ENCODE measurements at places on chromosomes 2 and 18.
A peak's percentile ranks its signal among the peaks of the same experiment; 100 is the strongest.

DNA sequence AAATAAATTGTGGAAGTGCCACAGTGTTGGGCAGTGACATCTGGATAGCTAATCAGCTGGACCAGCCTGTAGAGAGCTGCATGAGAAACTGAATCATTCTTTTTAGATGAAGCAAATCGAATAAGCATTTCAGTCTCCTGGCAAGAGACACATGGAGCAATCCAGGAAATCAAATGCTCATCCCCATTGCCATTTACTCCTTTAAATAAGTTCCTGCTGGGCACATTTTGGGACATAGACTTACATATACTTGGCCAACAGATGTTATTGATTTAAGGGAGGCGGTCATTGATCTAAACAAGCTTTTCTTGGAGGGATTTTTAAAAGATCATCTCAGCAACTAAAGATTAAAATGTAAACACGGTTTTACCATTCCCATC lies 307.1 kb downstream of the STK39 start:
- no peak for DNase-seq

GRCh38 chr2:114046866-114047435 lies 157.1 kb downstream of the ACTR3 start:
- DNase-seq = no peak

DNA sequence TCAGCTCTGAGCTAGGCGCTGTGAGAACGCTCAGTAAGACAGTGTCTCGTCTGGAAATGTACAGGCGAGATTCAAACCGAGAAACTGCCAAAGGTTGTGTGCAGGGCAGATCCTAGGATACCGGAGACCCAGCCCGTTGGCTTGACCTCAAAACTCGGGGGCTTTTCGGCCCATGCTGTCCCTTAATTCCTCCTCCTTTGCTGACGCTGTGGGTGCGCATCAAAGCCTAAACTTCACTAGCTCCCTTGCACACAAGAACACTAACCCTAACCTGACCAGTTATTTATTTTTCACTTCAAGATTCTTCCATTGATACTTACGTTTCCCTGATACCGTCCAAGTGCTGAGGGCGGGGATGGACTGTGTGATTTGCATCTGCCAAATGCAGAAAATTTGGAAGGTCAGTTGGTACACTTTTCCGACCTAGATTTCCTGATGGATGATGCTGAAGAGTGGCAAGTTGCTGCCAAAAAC lies 1.0 kb upstream of the AAK1 start:
- no peak for DNase-seq

DNA sequence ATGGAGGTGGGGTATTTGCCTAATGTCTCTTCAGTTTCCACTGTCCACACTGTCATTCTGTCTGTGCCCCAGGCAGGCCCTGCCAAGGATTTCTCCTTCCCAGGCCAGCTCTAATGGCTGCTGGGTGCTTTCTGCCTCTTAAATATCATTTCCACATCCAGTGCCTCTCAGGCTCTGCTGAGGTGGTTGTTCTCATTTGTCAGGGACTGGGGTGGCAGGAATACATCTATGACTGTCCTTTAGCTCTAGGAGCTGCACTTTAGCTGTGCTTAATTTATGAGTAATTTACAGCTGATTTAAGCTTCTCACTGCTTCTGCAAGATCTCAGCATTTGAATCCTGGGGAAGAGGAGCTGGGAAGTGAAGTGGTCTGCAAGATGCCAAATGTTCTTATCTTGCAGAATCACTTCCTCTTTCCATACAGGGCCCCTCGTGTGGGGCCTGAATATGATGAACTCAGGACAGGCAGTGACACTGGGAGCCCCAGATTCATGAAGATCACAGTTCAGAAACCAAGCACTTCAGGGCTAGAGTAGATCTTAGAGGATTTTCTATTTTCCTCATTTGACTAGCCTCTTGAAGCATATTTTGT lies 150.2 kb downstream of the FSHR start:
- DNase-seq = no peak

GRCh38 chr2:233225230-233226068 lies 26.0 kb upstream of the ATG16L1 start:
- peak; percentile 61 for DNase-seq

DNA sequence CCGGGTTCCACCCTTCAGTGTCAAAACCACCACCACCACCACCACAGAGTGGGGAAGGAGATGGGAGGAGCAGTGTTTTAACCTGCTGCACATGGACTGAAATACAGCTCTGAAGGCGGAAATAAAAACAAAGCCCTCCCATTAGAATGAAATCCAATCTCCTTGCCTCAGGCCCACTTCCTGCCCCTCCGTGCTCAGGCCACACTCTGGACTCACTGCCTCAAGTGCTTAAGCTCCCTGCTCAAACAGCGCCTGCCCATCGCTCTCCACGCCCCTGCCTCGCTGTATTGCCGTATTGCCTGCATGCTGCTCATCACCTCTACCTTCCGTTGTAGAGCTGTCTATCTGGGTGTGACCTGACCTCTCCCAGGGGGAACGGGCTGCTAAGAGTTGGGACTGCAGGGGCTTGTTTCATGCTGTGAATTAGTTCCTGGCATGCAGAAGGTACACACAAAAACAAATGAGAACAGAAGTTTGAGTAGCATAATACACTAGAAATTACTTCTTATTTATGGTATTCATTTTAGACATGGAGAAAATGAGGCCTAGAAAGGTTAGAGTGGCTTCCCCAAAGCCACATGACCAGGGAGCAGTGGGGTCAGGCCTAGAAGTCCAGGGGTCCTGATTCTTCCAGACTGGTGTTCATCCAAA lies 31.6 kb upstream of the NEB start:
- no peak for DNase-seq

GRCh38 chr18:3654442-3655253 lies 204.7 kb downstream of the TGIF1 start:
- DNase-seq = peak; percentile 82

- no peak for DNase-seq
Observed at GRCh38 chr2:81050580-81051095, 746.1 kb upstream of the LRRTM1 start.

GRCh38 chr2:225069966-225070365 lies 27.7 kb upstream of the DOCK10 start:
- no peak for DNase-seq

DNA sequence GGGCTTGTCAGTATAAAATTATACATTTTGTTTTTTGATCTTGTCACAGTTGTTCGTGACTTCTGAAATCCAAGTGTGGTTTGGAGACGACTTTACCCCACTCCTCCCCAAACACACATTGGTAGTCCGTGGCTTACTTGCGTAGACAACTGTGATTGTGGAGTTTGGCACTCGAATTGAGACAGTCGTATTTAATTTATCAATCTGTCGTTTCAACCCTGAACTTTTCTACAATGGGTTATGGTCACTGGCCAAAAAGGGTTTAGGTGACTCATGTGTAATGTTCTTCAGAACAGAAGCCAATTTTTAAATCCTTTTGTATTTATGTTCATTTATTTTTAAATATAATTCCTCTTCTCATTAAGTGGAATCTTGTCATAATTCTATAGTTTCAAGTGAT lies 129.9 kb downstream of the SPTBN1 start:
- DNase-seq = no peak

- DNase-seq = no peak
Observed at GRCh38 chr2:219439506-219439905, 4.9 kb downstream of the SPEG start.

GRCh38 chr2:235900631-235901030 lies 267.6 kb downstream of the GBX2 start:
- DNase-seq = no peak

GRCh38 chr2:189199797-189200196 lies 20.2 kb upstream of the COL5A2 start:
- DNase-seq = no peak

DNA sequence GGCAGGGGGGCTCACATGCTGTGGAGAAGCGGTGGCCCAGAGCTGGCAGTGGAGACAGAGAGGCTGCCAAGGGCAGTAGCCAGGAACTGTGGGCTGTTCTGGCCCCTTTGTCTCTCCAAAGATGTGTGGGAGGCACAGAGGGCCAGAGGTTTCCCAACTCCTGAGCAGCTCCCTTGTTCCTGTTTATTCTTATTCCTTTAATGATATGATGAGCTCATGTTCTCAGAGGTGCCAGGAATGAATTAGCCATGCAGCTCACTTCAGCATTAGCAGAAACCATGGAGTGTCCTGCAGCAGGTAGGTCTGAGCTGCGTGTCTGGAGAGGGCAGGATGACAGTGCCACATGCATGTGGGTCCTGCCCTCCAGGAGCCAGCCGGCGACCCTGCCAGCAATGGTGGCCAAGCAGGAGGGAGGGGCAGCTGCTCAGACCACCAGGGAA lies 77.9 kb upstream of the FZD7 start:
- no peak for DNase-seq

- peak; percentile 42 for DNase-seq
Observed at GRCh38 chr2:206700156-206700555, 18.0 kb downstream of the DYTN start.

- DNase-seq = no peak
Observed at GRCh38 chr2:38268691-38269327, 108.3 kb downstream of the ATL2 start.

DNA sequence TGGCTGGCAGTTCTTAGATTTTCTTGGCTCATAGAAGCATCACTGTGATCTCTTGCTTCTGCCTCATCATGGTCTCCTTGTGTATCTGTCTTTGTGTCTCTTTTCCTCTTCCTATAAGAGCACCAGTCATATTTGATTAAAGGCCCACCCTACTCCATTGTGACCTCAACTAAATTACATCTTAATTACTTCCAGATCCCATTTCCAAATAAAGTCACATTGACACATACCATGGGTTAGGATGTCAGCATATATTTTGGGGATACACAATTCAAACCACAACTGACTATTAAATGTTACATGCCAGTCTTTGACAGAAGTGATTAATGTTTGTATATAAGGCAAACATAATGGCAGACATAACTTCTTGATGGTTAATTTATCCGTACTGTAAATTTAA lies 27.3 kb upstream of the TMX3 start:
- no peak for DNase-seq

- no peak for DNase-seq
Observed at GRCh38 chr2:66548422-66548821, 113.5 kb downstream of the MEIS1 start.

DNA sequence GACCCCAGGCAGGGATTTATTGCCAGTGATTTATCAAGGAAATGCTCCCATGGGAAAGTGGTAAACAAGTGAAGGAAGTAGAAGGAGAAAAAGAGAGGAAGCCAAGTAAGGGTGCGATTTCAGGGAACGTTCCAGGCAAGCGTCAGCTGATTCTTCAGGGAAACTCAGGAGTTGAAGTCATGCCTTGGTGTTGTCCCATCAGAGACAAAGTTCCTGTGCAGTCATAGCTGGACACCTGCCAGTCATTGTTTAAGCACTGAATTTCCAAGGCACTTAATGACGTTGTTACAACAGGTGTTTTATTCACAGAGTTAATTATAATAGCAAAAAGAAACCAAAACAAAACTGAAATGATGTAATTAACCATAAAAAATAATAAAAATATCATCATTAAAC lies 381.8 kb upstream of the CRIM1 start:
- no peak for DNase-seq

DNA sequence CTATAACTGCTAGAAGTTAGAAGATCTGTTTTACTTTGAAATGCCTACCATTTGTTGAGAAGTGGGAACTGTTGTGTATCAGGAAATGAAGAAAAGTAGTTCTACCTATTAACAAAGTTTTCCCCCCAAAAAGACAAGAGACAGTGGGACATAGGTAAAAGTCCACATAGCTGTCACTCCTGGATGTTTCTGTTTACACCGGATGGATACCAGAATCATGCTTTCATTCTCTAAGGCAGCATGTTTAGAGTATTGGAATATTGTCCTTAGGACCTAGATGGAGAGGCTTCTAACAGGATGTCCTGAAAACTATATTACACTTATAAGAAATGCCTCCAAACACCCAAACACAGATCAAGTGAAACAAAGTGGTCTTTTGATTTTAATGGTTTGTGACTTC lies 143.1 kb downstream of the MCFD2 start:
- no peak for DNase-seq

- DNase-seq = no peak
Observed at GRCh38 chr2:195407783-195408182, 249.2 kb upstream of the SLC39A10 start.

DNA sequence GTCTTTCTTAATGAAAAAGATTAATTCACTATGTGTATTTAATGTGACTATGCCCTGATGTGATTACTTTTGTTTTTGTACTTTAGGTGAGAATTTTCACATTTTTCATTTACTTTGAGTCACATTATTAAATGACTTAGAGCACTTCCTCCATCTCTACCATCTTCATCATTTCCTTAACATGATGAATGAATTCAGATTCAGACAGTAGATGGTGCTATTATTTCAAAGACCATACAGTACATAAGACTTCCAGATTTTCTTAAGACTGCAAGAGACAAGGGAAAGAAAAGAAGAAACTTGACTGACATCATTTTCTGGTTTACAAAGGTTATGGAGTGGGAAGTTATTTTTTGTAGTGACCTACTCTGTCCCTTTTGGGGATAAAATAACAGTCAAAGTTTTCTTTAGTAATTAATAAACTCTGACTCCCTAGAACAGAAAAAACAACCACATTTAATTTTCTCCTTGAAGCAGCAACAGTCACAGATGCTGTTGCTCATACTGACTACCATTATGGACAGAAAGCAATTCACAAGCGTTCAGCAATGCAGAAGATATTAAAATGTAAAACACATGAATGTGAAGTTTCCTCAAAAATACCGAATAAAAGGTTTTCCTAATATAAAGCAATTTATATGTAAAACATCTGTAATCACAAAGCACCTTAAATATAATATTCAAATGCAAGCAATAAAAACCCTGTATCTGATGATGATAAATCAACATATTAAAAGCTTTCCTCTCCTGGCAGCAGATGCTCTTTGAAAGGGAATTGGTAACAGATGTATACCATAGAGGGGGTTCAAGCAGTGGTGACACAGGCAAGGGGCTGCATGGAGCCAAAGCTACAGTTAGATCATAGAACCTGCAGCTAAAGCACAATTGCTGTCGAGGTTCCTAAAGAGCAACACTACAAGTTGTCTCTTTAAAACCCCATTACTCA lies 1010.9 kb upstream of the NXPH2 start:
- peak; percentile 25 for DNase-seq

DNA sequence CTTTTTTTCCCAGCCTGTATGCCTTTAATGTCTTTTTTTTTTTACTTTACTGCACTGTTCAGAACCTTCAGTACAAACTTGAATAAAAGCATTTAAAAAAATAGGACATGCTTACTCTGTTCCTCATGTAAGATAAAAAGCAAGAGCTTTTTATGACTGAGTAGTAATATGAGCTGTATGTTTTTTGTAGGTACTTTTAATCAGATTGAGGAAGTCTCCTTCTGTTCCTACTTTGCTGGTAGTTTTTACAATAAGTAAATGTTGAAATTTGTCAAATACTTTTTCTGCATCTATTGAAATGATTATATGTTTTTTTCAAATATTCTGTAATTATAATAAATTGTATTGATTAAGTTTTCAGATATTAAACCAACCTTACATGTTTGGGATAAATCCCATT lies 189.8 kb downstream of the FAM210A start:
- peak; percentile 33 for DNase-seq

GRCh38 chr2:234979204-234980167 lies 27.7 kb downstream of the SH3BP4 start:
- no peak for DNase-seq
